ENCODE measurements at places on chromosomes 3 and 15.

DNA sequence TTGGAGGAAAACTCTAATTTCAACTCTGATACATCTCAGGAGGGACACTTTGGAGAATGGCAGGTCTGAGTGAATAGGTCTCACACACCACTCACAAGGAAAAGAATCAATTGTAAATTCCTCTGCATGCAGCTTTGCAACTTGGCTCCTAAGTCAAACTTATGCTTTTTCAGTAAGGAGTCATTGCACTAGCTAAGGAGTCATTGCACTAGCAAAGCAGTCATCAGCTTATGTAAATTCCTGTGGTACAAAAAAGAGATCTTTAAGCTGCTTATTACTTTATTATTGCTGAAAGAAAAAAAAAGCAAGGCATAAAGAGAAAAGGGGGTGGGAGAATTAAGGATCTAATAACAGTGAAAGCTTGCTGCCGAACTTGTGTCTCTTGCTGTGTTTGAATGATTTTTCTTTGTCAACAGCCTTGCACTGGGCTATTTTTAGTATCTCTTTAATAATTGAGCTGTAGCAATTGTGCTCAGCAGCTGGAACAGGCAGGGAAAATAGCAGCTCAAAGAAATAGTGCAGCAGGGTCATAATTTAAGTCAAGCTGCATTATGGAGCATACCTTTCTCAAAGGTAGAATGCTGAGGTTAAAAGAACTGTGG, 154.3 kb upstream of the ARPP21 start:
- no peak for DNase-seq

DNA sequence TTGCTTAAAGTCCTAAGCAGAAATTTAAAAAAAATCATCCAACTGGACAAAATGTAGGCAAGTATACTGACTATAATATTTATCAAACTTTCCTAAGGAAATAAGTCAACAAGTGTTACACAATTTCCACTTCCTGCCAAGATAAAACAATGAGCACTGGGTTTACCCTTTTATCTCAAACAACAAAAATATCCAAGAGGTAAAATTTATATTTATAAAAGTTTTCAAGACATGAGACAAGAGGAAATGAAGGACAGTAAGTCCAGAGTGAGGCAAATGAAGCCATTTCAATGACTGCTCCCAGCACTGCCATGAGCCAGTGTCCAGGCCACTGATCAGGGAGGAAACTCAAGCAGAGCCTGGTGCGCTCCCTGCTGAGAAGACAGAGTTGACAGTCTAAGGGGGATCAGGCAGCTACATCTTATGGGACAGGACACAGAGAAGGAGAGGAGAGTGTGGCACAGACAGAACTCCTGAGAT, 439.4 kb downstream of the RAP2B start:
- no peak for DNase-seq

DNA sequence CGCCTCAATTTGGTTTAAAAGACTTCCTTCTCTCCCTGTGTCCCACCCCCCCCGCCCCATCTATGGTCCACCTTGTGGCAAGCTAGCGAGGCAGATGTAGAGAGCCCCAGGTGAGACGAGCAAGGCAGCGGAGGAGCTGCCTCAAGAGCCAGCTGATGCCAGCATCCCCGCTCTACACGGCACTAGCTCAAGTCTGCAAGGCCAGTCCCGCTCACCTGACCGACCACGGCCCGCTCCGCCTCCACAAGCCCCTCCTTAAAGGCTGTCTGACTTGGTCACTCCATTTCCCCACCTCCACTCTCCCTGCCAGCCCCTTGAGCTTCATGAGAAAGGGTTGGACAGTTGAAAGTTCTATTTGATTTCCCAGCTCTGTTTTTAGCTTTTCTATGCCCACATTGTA, 56.2 kb upstream of the IGF1R start:
- DNase-seq: no peak

- DNase-seq: no peak
Measured at GRCh38 chr3:79016587-79017376, 751.0 kb downstream of the ROBO1 start.

GRCh38 chr15:38687775-38688495, 123.3 kb upstream of the RASGRP1 start:
- no peak for DNase-seq

DNA sequence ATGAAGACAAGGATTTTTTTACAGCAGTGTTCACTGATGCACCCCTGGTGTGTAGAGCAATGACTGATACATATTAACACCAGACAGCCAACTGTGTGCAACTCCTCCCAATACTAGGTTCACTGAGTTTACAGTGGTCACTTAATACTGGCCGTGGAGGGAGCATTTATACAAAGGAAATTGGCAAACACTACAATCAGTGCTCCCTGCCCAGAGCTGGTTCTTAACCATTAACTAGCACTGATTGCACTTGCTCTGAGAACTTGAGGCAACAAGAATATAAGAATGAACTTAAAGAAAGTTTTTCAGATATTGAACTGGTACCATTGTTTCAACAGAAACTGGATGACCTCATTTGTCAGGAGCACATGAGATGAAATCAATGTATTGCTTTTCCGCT, 110.6 kb downstream of the MAGI1 start:
- no peak for DNase-seq

DNA sequence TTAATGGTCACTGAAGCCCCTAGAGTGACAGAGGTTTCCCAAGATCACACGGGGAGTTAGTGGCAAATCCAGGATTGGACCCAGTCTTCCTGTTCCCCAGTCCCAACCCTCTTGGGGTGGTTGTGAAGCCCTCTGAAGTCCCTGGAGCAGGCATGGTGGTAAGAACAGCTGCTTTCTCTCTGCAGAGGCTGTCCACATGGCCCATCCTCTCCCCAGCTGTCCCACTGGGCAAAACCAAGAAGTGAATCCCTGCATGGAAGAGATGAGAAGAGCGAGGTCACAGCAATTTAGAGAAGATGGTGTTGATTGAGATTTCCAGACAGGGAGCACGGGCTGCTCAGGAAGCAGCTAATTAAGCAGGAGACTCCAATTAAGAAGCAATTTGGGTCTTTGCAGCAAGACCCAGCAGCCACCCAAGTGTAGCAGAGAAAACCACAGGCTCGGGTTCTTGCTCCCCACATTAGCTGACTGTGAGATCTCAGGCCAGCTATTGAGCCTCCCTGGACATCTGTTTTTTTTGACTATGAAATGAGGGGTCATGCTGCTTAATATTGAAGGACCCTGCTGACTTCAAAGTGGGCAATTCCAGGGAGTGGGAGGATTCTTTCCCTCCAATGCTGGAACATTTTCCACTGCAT, 14.8 kb upstream of the HDAC11 start:
- no peak for DNase-seq

DNA sequence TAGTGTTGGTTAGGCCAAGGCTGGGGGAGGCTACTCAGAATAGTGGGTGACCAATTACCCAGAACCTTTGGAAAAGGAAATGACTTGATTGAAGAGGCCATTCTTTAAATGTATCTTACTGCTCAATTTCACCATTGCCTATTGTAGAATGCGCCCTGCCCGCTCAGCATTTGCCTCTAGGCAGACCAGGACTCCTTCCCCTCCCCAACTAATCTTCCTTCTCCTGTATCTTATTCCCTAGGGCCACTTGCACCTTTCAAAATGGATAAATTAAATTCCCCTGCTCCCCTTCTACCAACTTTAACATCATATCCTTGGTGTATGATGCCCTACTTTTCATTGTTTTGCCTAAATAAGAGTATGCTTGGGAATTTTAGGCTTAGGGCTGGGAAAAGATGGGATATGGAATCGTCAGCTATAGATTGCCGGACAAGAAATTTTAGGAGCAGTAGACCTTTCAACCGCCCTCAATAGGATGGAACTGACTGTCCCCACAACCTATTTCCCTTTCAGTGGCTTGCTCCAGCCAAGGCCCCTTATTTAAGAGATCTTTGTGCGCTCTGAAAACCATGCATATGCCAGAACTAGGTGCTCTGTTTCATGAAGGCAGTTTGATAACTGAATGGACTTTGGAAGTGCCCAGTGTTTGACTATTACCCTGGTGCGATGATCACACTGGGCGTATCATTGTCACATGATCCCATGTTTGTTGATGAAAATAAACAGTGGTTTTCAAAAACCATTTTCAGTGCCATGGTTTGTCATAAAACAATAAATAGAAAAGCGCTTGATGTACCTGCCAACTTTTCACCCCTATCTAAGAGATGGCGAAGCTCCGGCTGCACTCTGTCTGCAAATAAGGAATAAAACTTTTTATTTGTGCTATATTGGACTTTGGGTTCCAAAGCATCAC, 74.3 kb upstream of the TSEN2 start:
- no peak for DNase-seq

GRCh38 chr3:138948371-138949001, 1.5 kb downstream of the FOXL2NB start:
- DNase-seq: no peak

DNA sequence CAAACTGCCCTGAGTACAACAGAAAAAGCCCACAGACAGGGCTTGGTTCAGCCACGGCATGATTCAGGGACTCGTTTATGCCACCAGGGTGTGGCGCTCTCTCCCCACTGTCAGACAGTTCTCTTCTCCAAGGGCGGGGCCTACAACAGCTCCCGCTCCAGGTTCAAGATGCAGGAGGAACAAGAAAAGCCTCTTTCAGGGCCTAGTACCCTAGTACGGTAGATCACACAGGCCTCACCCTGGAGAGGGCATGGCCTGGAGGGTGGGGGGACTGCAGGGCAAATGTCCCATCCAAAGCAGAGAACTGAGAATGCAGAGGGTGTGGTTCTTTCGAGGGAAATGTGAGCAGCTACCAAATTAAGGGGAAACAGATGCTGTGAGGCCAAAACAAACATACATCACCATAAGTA, 12.0 kb downstream of the MESD start:
- no peak for DNase-seq

DNA sequence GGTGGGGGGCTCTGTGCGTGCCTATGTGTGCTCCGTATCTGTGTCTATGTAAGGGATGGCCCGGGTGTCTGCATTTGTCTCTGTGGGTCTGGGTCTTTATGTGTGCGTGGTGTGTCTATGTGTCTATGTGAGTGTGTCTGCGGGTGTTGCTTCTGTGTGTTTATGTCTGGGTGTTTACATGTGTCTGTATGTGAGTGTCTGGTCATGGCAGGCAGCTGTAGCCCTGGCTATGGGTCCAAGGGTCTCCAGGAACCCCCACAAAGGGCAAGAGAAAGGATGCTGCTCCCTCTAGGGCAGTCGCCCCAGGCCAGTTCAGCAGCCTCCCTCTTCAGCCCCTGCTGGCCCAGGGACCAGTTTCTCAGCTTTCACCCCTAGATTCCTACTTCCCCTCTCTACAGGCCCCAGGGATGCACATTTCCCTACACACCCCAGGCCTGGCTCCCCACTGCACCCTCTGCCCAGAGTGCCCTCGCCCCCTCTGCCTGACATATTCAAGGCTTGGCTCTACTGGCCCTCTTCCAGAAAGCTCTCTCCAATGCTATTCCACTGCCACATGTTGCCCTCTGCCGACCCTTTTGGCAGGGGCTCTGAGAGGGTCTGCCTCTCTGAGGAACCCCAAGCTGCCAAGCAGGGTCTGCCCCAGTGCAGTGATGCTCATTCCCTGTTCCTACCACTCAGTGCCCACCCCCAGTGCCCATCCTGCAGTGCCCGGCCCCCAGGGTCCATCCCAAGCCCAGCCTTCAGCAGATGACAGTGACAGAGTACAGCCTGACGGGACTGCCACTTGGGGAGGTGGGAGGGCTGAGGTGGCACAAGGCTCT, 1.0 kb upstream of the MYL3 start:
- no peak for DNase-seq

- DNase-seq: no peak
Measured at GRCh38 chr3:46895204-46895660, 17.7 kb downstream of the PTH1R start.

GRCh38 chr3:35857004-35857403, 217.7 kb downstream of the ARPP21 start:
- no peak for DNase-seq

GRCh38 chr3:127691489-127691888, 18.7 kb downstream of the ABTB1 start:
- no peak for DNase-seq

DNA sequence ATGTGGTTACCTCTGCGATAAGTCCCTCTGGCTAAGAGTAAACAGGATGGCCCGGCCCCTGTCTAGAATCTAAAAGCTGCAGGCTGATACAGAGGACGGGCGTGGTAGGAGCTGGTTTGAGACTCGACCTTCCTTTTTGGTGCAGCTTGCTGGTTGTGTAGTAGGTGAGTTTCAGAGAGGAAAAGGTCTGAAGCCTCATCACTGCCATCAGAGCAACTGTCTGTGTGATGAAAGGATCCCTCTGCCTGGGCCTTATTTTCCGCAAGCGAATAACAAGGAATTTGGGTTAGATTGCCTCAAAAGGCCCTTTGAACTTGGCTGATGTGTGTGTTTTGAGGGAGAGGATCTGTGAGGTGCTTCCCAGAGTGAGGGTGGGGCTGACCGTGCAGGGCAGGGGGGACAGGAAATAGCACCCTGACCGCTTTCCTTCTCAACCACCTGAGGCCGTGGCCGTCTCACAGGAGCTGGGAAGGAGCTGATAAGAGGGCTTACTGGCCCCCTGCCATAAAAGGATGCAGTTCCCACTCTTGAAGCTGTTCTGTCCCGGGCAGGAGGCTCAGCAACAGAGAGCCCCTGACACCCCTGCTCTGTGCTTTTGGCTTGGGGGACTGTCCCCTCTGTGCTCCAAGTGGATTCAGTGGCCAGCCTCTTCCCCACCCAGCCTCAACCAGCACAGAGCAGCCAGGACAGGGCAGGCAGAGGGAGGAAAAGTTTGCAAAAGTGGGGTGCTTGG, 45.6 kb upstream of the TFRC start:
- DNase-seq: no peak

- DNase-seq: no peak
Measured at GRCh38 chr15:70242951-70243685, 145.4 kb upstream of the TLE3 start.

- no peak for DNase-seq
Measured at GRCh38 chr3:52122491-52122890, 31.7 kb downstream of the POC1A start.

GRCh38 chr15:71455107-71455506, 339.8 kb downstream of the THSD4 start:
- no peak for DNase-seq

GRCh38 chr3:36393563-36393962, 13.3 kb downstream of the STAC start:
- no peak for DNase-seq

DNA sequence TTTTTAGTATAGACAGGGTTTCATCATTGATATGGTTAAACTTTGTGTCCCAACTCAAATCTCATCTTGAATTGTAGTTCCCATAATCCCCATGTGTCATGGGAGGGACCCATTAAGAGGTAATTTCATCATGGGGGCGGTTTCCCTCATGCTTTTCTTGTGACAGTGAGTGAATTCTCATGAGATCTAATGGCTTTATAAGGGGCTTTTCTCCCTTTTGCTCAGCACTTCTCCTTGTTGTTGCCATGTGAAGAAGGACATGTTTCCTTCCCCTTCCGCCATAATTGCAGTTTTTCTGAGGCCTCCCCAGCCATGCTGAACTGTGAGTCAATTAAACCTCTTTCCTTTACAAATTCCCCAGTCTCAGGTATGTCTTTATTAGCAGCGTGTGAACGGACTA, 20.2 kb upstream of the ZNF710 start:
- no peak for DNase-seq

GRCh38 chr3:54900838-54901591, 26.8 kb downstream of the LRTM1 start:
- peak; percentile 61 for DNase-seq

GRCh38 chr3:162165346-162165745, 668.7 kb downstream of the OTOL1 start:
- no peak for DNase-seq

Data from BJ (cell line).